ENCODE measurements at places on chromosomes 3 and 15.

- no peak for DNase-seq
These were observed 50.4 kb downstream of the GPR171 start for GRCh38 chr3:151152455-151153079.

DNA sequence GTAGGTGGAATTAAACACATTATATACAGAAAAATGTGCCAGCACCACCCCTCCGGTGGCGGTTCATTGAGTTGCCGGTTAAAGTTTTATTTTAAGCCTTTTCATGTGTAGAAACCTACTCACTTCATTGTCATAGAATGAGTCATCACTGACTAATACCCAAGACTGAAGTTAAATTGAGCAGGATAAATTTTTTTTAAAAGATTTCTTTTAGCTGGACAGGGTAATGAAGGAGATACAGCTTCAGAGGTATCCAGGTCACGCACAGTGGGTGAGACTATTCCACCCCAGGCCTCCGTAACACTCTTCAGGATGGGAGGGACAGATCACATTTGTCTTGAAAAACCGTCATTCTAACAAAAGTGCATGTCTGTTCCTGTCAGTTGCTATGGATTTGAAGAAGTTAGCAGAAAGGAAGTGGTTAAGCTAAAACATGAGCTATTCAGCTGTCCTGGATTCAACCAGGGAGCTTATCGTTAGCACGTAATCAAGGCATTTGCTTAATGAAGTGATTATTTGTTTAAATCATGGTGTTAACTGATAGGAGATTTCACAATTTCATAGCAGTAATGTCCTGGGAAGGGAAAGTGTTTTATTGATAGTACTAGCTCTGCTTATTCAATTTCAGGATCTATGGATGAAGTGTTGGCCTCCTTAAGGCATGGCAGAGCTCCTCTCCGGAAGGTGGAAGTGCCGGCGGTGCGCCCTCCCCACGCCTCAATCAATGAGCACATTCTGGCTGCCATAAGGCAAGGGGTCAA lies 23.4 kb downstream of the WHAMM start:
- peak; percentile 87 for DNase-seq

- DNase-seq = peak; percentile 87
These were observed 98.3 kb downstream of the MEX3B start for GRCh38 chr15:81947548-81947947.

DNA sequence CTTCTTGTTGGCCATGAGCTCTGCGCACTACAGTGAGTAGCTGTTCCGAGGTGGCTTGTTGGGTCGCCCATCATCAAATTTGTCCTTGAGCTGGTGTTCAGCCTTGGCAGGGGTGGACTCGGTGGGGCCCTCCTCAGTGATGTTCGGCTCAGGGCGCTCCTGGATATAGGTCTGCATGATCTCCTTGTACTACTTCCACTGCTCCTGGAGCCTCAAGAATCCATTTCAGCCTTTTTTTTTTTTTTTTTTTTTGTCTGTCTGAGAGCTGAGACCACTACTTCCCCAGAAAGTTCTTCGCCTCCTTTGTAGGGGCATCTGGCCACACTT lies 39.3 kb upstream of the ARL8B start:
- no peak for DNase-seq

GRCh38 chr3:169494982-169495381 lies 168.5 kb downstream of the MECOM start:
- no peak for DNase-seq

- no peak for DNase-seq
These were observed 339.0 kb upstream of the NR2E3 start for GRCh38 chr15:71471347-71471746.

- no peak for DNase-seq
These were observed 47.3 kb downstream of the ZDHHC19 start for GRCh38 chr3:196163666-196164493.

- DNase-seq = no peak
These were observed 35.2 kb upstream of the SIAH2 start for GRCh38 chr3:150798122-150798618.

- no peak for DNase-seq
These were observed 336.6 kb upstream of the SLCO3A1 start for GRCh38 chr15:91516866-91517265.

- no peak for DNase-seq
These were observed 50.0 kb downstream of the RAB7A start for GRCh38 chr3:128775906-128776542.

GRCh38 chr3:189797103-189797750 lies 166.0 kb downstream of the TP63 start:
- no peak for DNase-seq

DNA sequence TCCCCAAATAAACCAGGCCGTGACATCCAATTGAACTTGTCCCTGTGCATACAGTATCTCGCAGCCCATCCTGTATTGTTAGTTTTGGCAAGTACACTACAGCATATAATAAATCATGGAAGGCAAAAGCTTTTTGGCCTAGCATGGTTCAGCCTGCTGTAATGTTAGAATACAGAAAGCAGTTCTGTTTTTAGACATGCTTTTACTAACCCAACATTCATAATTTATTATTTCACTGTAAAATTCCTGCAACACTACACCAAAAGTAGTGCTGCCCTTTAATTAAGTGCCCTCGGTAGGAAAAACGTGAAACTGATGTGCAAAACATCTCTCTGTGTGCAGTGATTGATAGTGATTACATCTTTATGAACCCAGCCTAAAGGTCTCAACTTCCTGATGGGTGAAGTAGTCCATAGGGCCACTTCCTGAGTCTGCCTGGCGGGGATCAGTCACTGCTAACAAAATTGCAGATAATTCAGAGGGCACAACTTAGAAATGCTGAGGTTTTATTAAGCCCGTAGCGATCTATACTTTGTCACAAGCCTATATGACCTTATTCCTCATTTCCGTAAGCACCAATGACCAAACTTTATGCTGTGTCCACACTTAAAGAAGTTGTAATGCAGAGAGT lies 227.8 kb downstream of the CDIN1 start:
- no peak for DNase-seq

DNA sequence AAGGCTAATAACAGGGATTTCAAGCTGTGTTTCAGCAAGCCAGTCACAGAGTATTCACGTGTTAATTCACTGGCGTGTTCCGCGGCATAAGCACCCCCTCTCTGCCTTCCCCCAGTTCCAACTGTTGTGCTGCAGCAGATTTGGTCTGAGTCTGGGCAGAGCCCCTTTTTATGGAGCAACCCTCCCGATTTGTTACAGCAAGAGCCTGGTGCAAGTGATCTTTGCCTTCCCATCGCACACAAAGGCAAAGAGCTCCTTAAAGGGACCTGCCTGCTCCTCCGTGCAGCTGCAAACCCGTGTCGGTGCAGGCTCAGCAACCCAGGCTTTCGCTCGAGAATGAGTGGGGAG lies 170.5 kb downstream of the KCNAB1 start:
- DNase-seq = no peak

DNA sequence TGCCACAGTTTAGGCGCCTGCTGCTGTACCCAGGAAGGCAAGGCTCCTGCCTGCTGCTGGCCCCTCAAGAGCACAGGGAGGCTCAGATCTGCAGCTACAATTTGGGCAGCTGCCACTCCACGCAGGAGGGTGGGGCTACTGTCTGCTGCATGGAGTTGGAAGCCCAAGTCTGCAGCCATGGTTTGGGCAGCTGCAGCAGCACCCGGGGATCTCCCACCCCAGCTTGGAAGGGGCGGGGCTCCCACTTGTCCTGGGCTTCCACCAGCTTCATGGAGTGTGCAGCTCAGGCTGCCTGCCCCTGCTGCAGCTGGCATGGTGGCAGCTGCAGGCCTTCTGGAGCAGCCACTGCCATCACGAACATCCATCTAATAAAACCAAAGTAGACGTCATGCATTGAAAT lies 512.9 kb downstream of the PYDC2 start:
- no peak for DNase-seq

GRCh38 chr15:45710657-45711056 lies 75.8 kb downstream of the SQOR start:
- no peak for DNase-seq

- no peak for DNase-seq
These were observed 178.6 kb upstream of the SMAD3 start for GRCh38 chr15:66886686-66887273.

DNA sequence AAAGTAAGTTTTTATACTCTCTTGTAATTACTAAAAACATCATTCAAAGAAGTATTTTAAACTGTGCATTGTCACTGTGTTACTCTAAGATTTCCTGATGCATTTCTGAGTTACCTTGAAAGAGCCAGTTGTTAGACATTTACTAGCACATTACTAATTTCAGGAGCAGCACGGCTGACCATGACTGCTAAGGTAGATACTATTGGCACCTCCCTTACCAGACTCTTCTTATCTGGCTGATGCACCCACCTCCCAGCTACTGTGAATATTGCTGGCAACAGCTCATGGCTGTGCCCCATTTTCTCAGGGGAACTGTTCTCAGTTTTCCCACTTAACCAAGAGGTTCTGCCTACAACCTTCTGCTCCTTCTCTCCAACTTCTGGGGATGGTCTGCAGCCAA lies 29.4 kb downstream of the COL6A5 start:
- DNase-seq = no peak

- DNase-seq = no peak
These were observed 77.8 kb upstream of the RPL32 start for GRCh38 chr3:12919205-12919604.

DNA sequence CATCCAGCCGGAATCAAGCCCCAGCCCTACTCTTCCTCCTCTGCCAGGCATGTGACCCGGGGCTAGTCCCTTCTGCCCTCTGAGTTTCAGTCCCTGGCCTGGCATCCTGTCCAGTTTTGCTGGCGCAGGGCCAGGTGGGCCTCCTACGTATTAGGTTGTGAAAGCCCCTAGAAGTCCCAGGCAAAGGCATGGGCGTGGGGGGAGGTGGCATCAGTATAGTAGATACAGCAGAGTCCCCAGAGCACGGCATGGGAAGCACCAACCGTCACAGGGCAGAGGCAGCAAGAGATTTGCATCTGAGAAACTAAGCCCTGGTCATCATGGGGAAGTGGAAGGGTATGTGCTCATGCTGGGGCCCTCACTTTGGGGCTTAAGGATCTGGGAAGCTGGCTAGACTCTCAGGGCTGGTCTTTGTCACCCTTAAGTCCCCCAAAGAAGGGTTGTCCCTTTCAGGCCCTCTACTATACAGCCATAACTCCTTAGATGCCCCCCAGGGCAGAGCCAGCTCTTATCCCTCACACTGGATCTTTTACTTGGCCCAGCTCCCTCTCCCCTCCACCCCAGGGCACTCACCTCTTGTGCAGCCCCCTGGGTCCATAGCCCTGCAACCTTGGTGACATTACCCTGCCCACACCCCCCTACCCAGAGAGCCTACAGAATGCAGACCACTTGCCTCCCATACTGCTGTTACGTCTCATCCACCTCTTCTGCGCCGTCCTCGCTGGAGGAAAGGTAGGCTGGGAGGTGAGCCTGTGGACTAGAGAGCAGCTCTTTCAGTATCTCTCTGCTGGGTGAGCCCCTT lies 11.3 kb downstream of the NBEAL2 start:
- no peak for DNase-seq

GRCh38 chr3:149332227-149332765 lies 1.1 kb downstream of the TM4SF18 start:
- DNase-seq = no peak

GRCh38 chr15:31365032-31365654 lies 38.5 kb downstream of the KLF13 start:
- DNase-seq = no peak

- DNase-seq = peak; percentile 75
These were observed at the start of gene MIX23 for GRCh38 chr3:122382888-122383666. MIX23 (minus strand) TSS chr3:122383231; CDS start chr3:122383224, 7 bp downstream.

DNA sequence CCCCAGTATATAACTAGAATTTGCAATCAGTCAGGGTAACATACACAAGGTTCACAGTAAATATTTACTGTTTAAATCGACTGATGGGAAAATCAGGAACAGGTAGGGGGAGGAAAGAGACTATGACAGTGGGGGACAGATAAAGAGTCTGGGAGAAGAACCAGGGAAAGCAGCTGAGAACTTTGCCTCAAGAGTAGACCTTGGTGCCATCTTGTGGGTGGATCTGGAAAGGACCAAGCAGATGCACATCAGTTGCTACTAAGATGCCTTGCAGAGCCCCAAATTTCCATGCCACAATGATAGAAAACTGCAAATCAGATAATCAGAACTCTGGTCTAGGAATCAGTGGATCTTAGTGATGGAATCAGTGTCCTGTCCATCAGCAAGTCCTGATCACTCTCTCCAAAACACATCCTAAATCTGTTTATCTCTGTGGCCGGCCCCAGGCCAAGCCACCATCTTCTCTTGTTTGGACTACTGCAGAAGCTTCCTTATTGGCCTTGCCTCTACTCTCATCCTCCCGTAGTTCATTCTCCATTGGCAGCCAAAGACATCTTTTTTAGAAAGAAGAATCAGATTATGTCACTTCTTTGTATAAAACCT lies 62.7 kb downstream of the PDE8A start:
- DNase-seq = peak; percentile 71

DNA sequence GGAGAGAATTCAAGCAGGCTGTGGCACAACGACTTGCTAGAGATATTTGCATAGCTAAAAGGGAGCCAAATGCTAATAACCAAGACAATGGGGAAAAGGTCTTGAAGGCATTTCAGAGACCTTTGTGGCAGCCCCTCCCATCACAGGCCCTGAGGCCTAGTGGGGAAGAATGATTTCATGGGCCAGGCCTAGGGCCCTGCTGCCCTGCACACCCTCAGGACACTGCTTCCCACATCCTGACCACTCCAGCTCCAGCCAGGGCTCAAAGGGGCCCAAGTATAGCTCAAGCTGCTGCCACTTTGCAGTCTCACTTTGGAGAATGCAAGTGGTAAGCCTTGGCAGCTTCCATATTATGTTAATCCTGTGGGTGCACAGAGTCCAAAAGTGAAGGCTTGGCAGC lies 21.5 kb upstream of the PTPN23 start:
- no peak for DNase-seq

- DNase-seq = no peak
These were observed 191.7 kb upstream of the GADL1 start for GRCh38 chr3:31086148-31086547.

DNA sequence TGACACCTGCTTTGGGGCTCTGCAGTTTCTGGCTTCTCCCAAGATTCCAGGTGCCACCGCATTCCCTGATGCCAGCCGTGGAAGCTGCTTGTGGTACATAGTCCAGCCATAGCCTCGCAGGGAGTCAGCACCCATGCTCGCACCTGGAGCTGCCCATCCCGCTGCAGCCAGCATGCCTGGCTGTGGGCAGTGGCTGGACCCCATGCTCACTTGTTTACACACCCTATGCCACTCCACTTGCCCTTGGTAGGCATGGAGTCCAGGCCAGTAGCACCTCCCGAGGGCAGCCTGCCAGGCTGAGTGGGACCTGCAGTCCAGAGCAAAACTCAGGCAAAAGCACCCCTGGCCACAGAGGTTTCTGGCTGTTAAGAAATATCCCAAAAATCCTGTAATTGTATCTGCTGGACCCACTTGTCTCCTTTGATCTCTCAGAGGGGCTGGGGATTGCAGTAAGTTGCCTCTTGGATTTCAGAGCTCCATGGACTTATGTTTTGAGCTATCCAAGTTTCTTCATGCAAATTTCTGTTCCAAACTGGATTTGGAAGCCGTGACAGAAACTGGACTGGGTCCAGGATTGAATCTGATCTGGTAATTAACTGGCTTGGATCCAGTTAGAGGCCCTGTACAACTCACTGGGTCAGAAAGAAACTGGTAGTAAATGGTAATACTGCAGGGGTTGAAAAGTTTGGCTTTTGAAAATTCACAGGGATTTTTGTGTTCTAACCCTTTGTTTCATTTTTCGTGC lies 149.3 kb downstream of the FMN1 start:
- peak; percentile 11 for DNase-seq

- peak; percentile 61 for DNase-seq
These were observed 471 bp upstream of the KBTBD8 start for GRCh38 chr3:66997560-66998112.

- no peak for DNase-seq
These were observed 390.5 kb downstream of the GABRG3 start for GRCh38 chr15:27361438-27361837.

GRCh38 chr3:71991046-71991445 lies 206.1 kb upstream of the PROK2 start:
- no peak for DNase-seq

GRCh38 chr15:75051191-75051608 lies 27.8 kb downstream of the PPCDC start:
- DNase-seq = no peak

Data from AG10803 (cell line).